D721Med (cell line): ENCODE measurements at places on chromosomes 3 and 15.

DNA sequence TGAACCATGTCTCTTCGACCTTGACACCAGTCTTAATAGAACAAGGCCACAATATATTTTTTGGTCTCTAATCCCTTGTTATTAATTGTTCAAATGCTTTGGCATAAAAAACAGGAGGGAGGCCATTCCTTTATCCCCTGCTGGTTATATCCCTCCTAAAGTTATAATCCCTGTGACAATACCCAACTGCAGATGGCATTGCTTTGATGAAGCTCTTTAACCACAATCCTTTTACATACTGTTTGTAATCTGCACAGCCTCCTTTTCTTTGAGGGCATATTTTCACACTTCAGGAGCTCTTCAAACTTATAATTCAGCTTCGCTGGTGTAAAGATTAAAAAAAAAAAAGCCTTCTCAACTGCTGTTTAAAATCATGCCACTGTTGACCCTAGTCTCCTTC, 919.0 kb downstream of the EPHA3 start:
- DNase-seq, result no peak

- no peak for DNase-seq
Observed at GRCh38 chr15:32716216-32716914, 1.4 kb upstream of the GREM1 start.

- peak; percentile 81 for DNase-seq
Observed at GRCh38 chr3:48715174-48715800, 1.7 kb downstream of the IP6K2 start.

- no peak for DNase-seq
Observed at GRCh38 chr15:85063088-85063487, 81.4 kb downstream of the PDE8A start.

DNA sequence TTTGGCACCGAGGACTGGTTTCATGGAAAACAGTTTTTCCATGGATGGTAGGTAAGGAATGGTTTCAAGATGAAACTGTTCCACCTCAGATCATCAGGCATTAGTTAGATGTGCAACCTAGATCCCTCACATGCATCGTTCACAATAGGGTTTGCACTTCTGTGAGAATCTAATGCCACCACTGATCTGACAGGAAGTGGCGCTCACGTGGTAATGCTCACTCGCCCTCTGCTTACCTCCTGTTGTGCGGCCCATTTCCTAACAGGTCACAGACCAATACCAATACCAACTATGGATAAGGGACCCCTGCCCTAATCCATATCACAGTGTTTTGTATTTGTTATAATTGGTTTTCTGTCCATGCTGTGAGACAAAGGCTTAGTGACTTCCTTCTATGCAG, 58.9 kb downstream of the SLMAP start:
- DNase-seq, result no peak

DNA sequence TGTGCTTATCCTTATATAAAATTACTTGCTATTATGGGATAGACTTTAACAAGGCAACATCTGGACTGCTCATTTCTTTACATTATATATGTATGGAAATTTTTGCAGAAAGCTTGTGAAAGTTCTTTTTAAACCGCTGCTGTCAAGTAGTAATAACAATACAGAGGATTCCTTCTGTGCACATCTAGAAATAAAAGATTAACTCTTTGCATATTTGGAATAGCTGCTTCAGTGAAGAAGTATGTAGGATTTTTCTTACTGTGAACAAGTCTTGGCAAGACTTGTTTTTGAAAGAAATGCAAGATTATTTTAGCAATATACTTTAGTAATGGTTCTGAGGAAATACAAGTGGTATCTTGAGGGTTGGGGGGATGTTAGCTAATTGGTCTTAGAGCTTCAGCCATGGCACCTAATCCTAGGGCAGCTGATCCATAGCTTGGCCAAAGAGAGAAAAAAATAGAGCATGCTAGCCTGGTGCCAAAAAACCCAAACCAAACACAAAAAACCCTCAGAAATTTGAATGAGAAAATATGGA, 4.3 kb downstream of the PRKCI start:
- DNase-seq, result no peak

GRCh38 chr3:99529265-99529664, 109.1 kb upstream of the COL8A1 start:
- DNase-seq, result no peak

GRCh38 chr3:69273896-69274295, 112.0 kb downstream of the FRMD4B start:
- no peak for DNase-seq

GRCh38 chr15:59835776-59836175, 146.7 kb upstream of the BNIP2 start:
- no peak for DNase-seq

DNA sequence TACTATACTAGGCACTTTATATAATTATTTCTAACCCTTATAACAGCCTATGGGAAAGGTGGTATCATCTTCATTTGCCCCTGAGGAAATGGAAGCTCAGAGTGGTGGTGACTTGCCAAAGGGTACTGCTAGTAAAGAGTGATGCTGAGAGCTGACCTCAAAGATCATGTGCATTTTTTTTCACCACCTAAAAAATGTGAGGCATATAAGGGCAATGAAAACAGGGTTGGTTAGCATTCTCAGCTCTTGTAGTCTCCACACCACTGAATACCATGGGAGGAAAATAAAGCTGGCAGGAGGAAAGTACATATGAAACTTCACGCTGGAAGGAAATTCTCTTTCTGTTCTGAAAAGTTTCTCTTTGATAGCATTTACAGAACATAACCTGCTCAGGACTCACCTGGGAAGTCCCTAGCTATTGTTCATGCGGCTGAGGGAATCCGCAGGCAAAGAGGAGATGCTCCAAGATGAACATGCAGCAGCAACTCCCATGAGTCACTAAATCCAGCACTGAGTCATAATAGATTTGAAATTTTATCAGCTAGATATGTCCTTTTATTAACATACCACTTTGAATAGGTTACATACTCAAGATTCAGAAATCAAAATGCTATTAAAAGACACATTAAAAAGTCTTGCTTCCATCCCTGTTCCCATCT, 17.3 kb downstream of the FAIM start:
- no peak for DNase-seq

GRCh38 chr3:51139616-51140015, 245.5 kb upstream of the MANF start:
- DNase-seq, result no peak

DNA sequence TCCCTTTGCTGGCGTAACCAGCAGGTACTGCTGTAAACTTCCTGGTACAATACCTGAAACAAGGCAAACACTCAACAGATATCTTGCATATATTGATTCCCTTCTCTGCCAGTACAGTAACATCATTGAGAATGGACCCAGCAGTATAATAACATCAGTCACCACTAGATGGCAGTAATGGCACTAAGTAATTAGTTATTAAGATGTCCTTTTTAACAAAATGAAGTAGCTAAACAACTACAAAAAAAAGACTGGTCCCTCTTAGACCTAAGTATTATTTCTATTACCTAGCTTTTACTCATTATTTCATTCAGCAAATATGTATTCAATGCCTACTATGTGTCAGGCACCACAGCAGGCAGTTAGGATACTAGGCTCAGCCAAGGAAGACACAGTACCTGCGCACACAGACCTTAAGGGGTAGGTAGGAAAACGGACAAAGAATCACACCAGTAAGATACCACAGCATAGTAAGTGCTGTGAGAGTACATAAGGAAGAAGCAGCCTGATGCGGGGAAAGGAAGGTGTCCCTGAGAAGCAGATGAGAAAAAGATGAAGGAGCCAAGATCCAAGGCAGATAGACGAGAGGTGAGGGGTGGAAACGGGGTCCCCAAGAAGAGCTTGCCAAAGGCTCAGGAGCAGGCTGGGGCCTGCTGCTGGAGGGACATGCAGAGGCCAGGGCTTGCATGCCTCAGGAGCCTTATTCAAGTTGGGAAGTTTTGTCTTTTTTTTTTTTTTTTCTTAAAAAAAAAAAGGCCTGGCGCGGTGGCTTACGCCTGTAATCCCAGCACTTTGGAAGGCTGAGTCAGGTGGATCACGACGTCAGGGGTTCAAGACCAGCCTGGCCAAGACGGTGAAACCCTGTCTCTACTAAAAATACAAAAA, 102.7 kb upstream of the CHD2 start:
- DNase-seq, result no peak

DNA sequence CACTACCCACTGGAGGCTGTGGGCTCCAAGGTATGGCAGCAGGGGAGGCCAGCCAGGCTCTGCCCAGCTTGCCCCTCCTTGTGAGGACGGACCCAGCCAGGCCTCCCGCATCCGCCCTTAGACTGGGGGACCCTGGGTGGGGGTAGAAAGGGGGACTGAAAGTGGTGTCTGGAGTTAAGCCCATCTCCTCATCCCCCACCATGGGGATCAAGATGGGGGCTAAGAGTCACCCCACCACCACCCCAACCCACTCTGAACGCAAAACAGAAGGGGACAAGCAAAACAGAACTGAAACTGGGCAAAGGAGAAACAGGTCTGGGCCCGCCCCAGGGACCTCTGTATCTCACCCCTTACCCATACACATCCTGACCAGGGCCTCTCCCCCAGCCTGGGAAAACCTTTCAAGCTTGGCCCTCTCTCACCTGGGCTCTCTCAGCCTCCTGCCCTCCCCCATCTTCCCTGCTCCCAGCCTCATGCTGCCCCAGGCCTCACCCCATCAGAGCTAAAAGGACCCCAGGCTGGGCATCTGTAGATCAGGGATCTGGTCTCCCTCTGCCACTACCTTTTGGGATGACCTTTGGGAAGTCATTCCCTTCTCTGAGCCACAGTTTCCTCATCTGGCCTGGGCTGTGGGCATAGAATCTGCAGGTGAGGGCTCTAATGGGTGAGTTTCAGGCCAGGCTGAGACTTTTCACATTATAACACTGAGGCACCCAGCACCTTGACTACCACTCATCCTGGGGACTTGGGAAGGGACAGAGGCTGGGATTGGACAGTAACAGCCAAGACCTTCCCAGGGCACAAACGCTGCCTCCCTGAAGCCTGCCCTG, 30.0 kb upstream of the CYP11A1 start:
- DNase-seq, result no peak

DNA sequence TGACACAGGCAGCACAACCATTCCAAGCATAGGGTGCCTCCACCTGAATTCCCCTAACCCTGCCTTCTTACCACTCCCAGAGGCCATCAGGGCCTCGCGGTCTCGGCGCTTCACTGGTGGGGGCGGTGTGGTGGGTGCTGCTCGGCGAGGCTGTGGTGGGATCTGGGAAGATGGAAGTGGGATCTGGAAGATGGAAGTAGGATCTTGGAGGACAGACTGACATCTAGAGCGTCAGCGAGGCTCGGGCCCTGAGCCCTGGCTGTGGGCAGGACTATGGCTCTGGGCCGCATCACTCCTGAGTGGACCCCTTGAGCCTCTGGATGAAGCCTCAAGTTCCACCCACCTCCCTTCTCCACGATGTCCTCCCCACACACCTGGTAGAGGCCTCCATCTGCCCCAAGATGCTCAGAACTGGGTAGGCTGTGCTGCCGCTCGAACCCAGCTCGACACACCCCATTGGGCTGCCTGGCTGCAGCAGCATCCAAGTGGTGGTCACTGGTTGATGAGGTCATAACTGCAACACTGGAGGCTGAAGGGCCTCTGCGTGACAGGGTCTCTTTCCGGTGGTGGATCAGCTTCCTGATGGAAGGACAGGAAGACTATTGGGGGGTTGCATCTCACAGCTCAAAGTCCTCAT, 3.6 kb downstream of the NCKIPSD start:
- no peak for DNase-seq

DNA sequence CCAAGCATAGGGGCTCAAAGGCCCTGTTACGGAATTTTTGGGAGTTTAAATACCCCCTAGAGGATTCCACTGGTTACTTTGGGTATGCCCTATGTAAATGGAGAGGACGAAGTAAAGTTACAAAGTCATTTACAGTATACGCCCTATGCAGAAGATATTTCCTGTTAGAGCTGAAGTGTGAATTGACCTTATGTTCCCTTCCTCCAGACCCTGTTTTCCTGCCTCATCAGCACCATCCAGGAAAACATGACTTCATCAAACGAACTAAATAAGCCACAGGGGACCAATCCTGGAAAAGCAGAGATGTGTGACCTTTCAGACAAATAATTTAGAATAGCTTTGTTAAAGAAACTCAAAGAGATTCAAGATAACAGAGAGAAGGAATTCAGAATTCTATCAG, 177.4 kb downstream of the SQOR start:
- no peak for DNase-seq

- peak; percentile 16 for DNase-seq
Observed at GRCh38 chr3:117355566-117355965, 646.0 kb downstream of the TUSC7 start.

- DNase-seq, result no peak
Observed at GRCh38 chr3:45765266-45765851, 31.0 kb downstream of the SLC6A20 start.

DNA sequence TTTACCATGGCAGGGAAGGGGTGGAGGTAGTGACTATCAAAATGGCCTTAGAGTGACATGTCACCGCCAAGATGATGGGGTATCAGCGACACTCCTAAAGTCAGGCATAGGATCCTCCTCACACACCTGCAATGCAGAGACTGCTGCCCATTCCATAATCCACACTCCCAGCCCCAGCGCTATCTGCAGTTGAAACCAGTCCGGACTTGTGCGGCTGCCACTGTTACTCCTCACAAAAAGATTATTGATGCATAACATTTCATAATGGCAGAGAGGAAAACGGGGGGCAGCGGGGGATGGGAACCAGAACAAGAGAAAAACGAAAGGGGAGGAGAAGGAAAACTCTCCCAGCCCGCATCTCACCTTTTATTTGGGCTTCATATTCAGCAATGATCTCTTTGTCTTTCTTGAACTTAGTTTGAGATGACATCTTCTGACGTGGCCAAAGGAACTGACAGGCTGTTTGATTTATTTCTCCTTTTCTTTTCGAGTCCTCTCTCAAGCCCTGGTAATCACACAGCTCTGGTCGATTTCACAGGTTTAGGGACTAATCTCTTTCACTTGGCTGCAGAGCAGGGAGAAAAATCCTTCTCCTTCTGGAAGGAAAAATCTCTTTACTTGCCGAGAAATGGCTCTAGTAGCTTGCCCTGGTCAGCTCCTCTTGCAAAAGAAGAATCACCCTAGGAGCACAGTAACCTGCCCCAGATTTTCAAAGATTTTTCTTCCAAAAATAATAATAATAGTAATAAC, 749 bp downstream of the SRGAP3 start:
- DNase-seq, result no peak

- no peak for DNase-seq
Observed at GRCh38 chr3:20340324-20340928, 154.4 kb upstream of the SGO1 start.

DNA sequence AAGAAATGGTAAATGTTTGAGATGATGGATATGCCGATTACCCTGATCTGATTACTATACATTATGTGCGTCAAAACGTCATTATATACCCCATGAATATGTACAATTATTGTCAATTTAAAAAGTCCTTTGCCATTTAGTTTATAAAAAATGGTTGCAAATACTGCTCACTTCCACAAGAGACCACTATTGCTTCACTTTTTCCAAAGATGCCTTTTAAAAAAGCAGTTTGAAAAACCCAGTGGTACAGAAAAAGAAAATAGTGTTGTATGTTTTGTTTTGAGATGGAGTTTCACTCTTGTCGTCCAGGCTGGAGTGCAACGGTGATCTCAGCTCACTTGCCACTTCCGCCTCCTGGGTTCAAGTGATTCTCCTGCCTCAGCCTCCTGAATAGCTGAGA, 39.3 kb downstream of the EDEM1 start:
- DNase-seq, result no peak

- DNase-seq, result no peak
Observed at GRCh38 chr15:70339571-70340493, 242.1 kb upstream of the TLE3 start.

- DNase-seq, result no peak
Observed at GRCh38 chr3:114402838-114403237, 109.0 kb downstream of the TIGIT start.

- DNase-seq, result no peak
Observed at GRCh38 chr15:60839510-60840211, 360.7 kb upstream of the ICE2 start.
